CD4-positive, alpha-beta T cell treated with Interleukin-15 for 4 hours (primary cell): ENCODE measurements at places on chromosomes 11 and 22.

DNA sequence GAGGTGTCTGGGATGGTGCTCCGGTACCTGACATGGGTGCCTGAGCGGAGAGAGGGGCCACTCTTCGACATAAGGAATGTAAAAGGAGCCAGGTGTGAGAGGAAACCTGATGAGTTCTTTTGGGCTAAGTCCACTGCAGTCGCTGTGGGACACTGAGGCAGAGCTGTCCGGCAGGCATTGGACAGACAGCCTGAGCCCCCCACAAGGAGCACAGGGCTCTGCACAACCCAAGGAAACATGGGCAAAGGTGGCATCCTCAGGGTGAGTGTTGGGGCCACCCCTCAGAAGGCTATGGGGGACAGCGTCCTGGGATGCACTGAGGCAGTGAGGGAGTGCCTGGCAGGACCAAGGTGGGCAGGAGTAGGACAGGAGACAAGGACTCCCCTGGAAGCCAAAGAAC is 57.7 kb upstream of the EMID1 start:
- DNase-seq, result no peak

GRCh38 chr11:555780-556661 is 4.5 kb downstream of the LMNTD2 start:
- no peak for DNase-seq

GRCh38 chr11:23151819-23152218 is 291.5 kb upstream of the CCDC179 start:
- DNase-seq, result no peak

- DNase-seq, result no peak
These were observed 409.2 kb downstream of the TBC1D22A start for GRCh38 chr22:47171441-47172221.

- no peak for DNase-seq
These were observed 2.7 kb downstream of the CAPN5 start for GRCh38 chr11:77069336-77069968.

- DNase-seq, result no peak
These were observed 131.8 kb upstream of the RAG2 start for GRCh38 chr11:36729825-36730224.

DNA sequence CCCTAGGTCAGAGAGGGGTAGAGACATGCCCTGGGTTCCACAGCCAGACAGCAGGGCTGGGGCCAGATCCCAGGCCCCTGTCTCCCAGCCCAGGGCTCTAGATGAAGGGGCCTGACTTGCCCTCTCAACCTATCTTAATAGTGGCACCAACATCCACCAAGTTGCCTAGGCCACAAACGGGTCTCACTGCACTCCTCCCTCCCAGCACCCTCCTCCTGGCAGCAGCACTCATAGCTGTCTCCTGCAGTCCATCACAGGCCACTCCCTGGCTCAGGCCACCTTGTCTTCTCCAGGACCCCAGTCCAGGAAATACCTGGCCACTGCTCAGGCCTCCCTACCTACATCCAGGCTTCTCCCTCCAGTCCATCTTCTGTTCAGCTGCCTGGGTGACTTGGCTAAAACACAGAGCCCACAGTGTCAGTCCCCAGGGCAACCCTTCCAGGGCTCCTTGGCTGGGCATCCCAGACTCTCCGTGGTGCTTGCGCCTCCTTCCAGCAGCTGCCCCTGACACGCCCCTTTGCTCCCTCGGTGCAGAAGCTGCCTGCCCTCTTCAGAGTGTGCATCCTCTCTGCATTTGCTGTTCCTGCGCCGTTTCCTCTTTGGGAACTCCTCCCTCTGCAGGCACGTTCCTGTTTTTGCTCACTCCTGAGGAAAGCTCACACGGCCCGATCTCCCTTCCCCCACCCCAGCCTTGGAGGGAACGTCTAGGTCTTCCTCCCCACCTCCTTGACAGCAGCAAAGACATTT is 40.5 kb downstream of the LRRC32 start:
- DNase-seq, result no peak

DNA sequence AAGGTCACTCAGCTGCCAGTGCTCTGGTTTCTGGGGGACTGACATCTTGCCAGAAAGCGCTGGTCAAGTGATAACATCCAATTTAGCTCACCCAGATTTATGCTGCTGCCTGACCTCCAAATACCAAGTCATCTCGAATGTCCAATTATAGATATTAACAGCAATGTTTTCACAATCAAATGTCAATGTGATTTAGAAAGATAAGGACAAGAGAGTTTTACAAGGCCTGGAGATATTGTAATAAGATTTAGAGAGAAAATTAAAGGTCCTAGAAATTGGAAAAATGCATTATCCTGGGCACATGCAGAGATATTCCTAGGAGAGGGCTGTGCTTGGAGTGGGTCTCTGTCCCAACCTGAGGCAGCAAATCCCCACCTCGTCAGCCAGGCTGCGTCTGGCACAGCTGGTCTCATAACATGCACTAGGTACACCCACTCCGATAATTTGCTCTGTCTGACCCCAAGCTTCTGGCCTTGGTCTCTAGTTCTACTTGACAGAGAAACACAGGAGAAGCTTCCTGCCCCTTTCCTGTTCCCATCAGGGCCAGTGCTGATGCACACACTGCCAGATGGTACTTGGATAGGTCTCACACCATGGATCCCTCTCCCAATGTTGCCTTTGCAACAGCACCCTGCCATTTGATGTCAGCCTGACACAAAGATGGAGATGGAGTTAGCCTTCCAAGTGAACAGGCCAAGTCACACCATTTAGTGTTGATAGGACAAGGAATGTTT is 28.6 kb downstream of the USH1C start:
- no peak for DNase-seq

DNA sequence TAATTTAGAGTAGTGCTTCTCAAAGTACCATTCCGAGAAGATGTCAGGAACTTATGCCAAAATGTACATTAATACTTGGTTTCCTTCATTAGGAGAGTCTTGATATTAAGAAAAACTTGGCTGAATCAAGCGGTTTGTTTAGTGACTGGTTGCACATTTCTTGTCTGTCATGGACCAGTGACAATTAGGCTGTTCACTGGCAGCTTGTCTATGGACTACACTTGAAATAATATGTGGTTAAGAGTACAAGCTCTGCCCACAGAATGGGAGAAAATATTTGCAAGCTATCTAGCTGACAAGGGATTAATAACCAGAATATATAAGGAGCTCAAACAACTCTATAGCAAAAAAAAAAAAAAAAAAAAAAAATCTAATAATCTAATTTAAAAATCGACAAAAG is 24.6 kb downstream of the COA4 start:
- DNase-seq, result no peak

DNA sequence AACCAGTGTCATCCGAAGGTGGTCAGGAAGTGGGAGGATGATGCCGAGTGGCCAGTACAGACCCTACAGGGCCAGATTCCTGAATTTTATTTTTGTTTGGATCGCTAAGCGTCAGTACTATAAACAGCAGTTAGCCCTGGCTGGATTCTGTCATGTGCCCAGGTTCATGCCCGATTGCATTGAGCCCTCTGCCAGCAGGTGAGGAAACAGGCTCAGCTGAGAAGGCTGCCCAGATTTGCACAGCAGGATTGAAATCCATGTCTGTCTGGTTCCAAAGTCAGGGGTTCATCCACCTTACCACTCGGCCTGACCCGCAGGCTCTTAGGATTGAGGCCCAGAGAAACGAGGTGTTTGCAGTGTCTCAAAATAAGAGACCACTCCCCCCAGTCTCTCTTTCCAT is 9.1 kb upstream of the TBC1D22A start:
- DNase-seq, result no peak

GRCh38 chr11:43579171-43579918 is 101.2 kb upstream of the HSD17B12 start:
- DNase-seq, result no peak
